ENCODE measurements at places on chromosomes 13 and 19.

GRCh38 chr13:19181021-19181620 is 503 bp downstream of the TUBA3C start:
- DNase-seq: no peak

- DNase-seq: no peak
Measured at GRCh38 chr13:31380715-31381114, 180.9 kb downstream of the B3GLCT start.

DNA sequence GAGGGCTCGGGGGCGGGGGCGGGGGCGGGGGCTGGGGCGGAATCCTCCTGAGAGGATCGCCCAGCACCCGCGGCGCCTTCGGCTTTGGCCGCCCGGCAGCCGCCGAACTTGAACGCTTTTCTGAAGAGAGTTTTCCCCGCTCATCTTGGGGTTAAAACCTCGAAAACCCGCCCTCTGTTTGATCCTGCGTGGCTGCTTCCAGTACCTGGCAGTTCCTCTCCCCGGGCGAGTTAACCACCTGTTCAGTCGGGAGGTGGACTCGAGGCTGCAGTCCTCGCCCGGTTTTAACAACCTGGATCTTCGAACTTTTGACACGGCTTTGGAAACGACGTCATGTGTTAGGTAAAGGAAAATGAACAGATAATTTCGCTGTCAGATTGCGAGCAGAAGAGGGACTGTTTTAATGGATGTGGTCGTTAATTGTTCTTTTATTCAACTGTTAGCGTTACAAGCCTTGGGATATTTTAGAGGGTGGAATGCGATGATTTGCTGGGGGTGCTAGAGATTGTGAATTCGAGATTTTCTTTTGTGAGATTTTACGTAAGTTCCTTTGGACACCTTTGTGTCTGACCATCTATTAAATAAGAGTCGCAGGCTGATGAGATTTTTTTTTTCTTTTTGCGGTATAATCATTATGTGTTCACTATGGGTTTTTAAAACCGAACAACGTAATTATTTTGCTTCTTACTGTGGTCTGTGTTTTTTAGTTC is 1.0 kb downstream of the FNDC3A start:
- no peak for DNase-seq

DNA sequence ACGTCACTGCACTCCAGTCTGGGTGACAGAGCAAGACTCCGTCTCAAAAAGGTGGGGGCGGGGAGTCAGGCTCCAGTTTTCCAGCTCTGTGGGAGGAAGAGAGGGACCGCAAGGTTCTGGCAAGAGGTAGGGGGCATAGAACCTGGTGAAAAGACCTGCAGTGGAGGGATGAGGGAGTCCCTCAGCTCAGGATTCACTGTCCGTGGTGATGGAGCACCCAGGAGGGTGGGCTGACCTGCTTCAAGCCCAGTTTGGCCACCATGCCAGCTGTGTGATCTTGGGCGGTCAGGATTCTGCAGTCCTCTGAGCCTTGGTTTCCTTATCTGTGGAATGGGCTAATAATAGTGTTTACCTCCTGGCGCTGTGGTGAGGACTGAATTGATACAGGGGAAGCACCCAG is 21.2 kb downstream of the SLC8A2 start:
- no peak for DNase-seq

DNA sequence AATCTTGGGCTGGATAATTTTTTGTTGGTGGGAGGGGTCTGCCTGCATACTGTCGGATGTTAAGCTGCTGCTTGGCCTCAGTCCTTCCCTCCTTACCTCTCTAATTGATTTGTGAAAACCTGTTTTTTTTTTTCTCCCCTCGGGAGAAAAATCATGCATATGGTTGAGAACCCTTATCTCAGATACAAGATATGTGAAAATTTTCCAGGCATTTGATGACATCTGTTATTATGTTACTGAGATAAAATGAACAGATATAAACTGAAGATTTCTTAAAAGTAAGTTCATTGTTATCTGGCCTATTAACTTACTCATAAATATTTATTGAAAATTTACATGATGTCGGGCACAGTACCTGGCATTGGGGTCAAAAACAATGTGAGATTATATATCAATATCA is 1375.7 kb downstream of the PCDH9 start:
- no peak for DNase-seq

- DNase-seq: no peak
Measured at GRCh38 chr13:108944760-108945159, 315.3 kb downstream of the MYO16 start.

- DNase-seq: peak; percentile 48
Measured at GRCh38 chr13:112333756-112334543, 42.2 kb upstream of the SPACA7 start.

DNA sequence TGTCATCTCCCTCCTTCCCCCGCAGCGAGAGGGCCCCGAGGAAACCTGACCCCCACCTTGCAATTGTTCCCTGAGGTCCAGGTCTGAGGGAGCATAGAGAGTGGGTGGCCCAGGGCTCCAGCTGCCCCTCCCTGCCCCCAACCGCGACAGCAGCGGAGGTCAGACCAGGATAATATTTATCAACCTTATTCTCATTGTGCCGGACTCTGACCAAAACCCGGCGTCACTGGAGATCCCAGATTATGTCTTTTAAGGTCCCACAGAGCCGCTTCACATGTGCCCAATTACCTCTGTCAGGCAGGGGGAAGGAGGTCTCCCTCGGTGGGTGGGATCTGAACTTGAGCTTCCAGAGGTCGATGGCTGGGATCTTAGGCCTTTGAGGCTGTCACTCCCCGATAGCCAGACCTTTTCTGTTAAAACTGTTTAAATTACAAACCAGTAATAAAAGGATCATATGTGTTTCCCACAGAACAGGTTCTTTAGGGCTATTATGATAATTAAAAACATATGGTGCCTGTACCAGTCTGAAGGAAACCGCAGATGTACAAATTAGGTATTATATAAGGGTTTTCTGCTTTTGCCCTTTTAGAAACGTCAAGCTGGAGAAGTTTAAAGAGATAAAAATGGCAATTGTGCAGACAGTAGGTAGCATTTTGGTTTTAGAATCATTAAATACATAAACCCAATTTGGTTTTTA is 195.5 kb downstream of the ZNF536 start:
- no peak for DNase-seq

DNA sequence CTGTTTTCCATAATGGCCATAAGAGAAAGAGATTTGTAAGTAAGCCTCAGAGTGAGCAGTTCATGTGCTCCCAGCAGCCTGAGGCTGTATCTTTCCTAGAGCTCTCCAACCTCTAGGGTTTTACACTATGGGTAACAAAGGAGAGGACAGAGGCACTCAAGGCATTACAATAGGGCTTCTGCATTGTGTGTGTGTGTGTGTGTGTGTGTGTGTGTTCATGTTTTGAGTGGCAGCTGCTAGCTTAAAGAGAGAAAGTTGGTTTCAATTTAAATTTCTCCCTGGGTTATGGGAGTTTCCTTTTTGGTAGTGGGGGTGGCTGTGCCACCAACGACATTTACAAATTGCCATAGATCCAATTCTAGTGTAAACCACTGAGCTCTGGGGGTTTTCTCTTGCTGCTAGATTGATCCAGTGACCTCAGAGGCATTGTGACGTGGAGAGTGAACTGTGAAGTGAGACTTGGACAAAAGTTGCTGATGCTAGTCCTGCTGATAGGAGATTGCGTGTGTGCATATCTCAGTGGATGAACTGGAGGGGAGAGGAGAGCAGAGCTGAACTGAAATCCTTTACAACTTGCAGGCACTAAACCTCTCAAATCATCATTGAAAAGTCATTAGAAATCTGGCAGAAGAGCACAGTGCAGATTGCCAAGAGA is 67.2 kb upstream of the OLFM4 start:
- no peak for DNase-seq

DNA sequence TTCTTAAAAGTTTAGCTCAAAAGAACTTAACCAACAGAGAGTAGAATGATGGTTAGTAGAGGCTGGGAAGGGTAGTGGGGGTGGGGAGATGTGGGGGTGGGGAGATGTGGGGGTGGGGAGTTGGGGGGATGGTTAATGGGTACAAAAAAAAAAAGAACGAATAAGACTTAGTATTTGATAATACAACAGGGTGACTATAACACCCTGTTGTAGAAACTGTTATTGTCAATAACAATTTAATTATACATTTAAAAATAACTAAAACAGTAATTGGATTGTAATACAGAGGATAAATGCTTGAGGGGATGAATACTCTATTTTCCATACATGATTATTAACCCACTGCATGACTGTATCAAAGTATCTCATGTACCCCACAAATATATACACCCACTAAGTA is 91.1 kb downstream of the ZC3H13 start:
- no peak for DNase-seq

GRCh38 chr19:55418185-55418584 is 10.6 kb upstream of the UBE2S start:
- peak; percentile 91 for DNase-seq

DNA sequence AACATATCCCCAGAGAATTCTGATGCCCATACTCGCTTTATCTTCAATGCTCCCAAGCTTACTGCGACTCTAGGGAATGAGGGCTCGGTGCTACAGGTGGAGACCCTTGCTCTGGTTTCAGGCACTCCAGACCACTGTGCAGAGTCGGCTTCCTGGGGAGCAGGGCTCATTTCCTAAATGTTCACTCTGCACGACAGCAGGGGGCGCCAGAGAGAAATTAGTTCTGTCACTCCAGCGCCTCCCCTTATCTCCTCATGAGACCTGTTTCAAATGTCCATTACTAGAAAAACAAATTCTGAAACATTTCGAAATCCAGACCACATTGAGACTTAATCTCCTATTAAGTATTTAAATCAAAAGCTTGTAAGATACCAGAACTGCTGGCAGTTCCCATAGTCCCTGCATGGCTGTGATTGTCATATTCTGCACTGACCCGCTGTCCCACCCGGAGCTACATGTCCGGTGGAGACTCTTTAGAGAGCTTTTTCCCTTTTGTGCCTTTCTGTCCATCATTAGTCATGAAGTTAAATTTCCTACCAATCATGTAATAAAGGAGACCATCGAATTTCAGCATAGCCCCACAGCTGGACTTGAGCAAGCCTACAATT is 22.4 kb downstream of the EPSTI1 start:
- DNase-seq: peak; percentile 77

- DNase-seq: no peak
Measured at GRCh38 chr13:51564252-51564651, 20.0 kb upstream of the WDFY2 start.

DNA sequence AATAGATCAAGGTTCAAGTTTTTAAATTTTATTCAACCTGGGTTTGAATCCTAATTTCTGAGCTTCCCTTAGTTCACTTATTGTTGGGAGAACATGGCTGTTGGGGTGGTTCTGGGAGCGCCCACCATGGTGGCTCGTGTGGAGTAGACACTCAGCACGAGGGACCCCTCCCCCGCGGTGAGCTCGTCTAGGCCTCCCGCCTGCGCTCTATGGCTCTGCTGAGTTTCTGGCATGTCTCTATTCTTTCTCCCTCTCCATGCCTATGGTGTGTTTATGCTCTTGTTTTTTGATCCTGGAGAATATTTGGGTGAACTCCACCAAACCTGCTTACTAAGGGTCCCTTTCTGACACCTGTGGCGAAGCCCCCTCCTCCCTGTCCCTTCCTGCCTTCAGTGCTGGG is 1.6 kb upstream of the EPN1 start:
- no peak for DNase-seq

GRCh38 chr13:78595495-78596398 is 7.6 kb downstream of the POU4F1 start:
- DNase-seq: no peak

DNA sequence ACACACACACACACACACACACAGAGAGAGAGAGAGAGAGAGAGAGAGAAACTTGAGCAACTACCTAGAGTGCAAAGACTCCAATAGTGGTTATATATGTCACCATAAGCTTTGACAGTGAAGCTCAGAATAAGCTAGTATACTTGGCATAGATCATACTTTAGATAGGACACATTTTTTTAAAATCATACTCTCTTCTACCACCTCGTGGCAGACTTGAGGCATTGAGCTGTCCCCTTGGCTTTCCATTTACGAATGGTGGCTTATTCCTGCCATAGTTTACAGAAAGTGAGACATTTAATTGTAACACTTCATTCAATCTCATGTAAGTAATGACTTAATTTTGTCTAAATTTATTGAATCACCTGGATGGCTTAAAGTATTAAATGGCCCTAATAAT is 108.2 kb downstream of the EDNRB start:
- DNase-seq: peak; percentile 27

DNA sequence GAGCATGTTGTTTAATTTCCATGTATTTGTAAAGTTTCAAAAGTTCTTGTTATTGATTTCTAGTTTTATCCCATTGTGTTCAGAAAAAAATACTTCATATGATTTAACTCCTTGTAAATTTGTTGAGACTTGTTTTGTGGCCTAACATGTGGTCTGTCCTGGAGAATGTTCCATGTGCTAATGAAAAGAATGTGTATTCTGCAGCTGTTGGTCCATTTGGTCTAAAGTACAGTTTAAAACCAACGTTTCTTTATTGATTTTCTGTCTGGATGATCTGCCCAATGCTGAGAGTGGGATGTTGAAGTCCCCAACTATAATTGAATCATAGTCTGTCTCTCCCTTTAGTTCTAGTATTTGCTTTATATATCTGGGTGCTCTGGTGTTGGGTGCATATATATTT is 34.9 kb upstream of the TPP2 start:
- DNase-seq: no peak

GRCh38 chr19:9498183-9498902 is at the start of gene ZNF560:
ZNF560 (minus strand) TSS chr19:9498616; CDS start chr19:9475313, 23,303 bp downstream.
- peak; percentile 52 for DNase-seq

DNA sequence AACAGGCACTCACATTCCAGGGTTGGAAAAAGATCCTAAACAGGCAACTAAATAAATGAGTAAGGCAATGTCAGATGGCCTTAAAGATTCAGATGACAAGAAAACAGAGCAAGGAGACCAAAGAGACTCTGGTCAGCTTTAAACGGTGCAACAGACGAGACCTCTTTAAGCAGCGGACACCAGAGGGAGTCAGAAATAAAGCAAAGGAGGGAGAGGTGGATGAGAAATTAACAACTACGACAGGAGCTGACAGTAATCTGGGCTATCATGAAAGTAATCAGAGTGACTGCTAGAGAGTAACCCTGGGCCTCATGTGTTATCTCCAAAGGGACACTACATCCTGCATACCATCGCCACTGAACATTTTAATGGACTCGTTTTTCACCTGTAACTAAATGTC is 1.1 kb downstream of the ZNF550 start:
- peak; percentile 34 for DNase-seq

DNA sequence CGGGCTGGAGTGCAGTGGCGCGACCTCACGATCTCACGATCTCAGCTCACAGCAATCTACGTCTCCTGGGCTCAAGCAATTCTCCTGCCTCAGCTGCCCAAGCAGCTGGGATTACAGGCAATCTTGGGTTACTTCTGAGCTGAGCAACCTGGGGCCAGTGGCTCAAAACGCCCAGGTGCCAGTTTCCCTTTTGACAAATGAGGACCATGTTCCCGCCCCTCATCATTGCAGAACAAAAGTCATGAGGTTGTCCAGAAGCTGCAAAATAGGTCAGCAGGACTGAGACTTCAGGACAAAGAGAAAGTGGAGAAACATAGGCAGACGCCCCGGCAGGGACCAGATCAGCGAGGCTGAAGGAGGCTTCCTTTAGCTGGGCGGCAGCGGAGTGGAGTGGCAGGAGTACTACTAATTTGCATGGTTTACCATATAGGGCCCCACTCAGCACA is 3.3 kb upstream of the ADGRE5 start:
- DNase-seq: no peak

Data from astrocyte of the hippocampus (primary cell).